ENCODE measurements at places on chromosomes 2 and 18.

- DNase-seq, result no peak
These were observed 270.3 kb upstream of the LINC00305 start for GRCh38 chr18:64419156-64419555.

DNA sequence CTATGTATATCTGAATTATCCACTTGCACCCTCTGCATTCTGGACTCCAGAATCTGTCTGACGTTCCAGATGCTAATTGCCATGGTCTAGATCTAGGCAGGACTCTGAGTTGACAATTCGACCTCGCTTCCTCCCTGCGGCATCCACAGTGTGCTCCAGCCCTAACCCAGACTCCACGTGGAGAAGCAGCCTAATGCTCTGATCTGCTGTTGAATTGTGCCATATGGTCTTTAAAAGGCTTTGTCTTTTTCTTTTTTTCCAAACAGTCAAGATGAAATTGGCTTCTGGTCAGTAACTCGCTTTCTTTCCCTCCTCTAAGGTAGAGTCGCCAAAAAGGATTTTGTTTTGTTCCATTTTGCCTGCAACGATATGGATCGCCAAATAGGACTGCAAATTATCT is 752.6 kb upstream of the ID2 start:
- DNase-seq, result no peak

GRCh38 chr2:121366040-121366439 is 81.0 kb upstream of the TFCP2L1 start:
- no peak for DNase-seq

- no peak for DNase-seq
These were observed 6.0 kb downstream of the NEMP2 start for GRCh38 chr2:190528521-190529001.

DNA sequence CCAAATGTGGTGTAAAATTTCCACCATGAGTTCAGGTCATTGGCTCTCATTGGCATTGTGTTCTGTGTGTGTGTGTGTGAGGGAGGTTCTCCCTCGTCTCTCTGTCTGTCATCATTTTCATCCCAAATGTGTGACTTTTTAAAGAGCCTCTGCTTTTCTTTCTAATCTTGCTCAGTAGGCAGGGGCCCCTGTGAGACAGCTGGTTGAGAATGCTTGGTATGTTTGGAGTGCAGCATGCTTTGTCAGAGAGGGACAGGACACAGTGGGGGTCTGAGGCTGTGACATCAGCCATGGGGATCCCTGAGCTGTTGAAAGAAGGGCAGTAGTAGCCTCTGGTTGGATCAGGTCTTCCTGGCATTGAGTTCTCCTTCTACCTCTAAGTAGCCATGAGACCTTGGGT is 10.6 kb downstream of the PTPRM start:
- DNase-seq, result no peak

DNA sequence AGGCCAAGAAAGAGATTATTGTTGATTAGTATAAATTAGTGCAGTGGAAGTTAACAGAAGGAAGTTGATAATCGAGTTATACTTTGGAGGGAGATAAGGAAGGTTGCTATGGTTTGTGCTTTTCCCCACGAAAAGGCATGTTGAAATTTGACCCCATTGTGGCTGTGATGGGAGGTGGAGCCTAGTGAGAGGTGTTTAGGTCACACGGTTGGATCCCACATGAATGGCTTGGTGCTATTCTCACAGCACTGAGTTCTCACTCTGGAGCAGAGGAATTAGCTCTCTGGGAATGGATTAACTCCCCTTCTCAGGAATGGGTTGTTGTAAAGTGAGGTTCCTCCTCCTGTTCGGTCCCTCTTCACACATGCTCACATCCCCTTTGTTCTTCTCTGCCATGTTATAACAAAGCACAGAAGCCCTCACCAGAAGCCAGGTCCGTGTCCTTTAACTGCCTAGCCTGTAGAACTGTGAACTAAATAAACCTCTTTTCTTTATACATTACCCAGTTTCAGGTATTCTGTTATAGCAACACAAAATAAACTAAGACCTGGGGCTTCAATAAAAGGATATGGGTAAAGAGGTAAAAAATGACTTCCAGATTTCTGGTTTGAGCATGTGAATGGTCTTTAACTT is 21.9 kb downstream of the PIGN start:
- DNase-seq, result no peak

DNA sequence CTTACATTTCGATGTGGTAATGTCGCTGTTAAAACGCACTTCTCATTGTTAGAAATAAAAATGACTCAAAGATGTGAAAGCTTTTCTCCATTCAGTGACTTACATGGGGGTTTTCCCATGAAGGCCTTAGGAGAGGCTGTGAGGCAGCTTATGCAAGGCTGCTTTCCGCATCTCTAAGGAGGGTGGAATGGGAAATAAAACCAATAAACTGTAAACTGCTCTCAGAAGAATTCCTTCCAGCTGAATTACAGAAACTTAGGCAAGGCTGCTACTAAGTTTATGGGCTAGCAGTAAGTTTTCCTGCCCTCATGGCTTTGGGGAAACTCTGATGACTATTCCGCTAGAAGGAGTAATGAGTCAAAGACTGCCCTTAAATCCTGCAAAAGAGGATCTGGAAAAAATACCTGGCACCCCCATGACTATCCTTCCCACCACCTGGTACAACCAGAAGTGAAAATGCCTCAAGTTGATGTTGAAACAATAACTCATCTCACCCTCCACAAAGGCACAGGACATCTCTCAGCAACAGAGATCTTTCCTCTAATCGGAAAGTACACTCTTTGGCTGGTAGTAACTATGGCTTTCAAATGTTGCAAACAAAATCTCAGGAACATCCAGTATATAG is 97.7 kb upstream of the SMAD7 start:
- no peak for DNase-seq

GRCh38 chr18:36759167-36759776 is 69.5 kb downstream of the TPGS2 start:
- no peak for DNase-seq

DNA sequence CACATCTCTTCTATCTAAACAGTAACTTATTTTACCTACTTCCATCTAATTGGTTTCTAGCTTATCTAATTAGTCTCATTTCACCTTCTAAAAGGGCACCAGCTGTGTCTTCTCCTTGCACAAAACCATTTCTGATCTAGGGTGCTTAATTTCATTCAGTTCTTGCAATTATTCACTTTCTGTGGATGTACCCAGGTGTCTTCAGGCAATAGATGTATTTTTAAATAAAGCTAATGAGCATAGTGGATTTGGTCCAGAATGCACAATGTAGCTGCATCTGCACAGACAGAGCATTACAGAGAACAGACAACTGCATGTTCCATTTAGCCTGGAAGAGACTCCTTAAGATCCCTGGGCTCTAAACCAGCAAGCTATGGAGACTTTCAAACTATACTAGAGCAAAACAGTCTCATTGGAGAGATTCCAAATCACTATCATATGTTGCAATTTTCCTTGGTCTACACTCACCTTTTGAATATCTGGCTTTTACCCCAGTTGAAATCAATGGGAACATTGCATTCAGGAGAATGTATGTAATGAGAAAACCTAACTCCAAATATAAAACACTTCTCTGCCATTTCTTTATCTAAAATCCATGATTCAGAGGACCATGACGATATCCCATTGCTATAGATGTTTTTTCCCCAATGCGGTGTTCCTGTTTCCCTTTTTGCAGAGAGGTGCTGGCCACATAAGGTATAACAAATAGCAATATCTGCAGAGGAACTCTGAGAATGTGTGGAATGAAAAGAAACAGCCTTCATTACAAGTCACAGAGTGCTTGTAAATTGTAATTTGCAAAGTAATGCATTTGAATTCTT is 3.5 kb upstream of the RFX8 start:
- DNase-seq, result no peak

GRCh38 chr2:214481204-214481603 is 70.3 kb downstream of the VWC2L start:
- no peak for DNase-seq

DNA sequence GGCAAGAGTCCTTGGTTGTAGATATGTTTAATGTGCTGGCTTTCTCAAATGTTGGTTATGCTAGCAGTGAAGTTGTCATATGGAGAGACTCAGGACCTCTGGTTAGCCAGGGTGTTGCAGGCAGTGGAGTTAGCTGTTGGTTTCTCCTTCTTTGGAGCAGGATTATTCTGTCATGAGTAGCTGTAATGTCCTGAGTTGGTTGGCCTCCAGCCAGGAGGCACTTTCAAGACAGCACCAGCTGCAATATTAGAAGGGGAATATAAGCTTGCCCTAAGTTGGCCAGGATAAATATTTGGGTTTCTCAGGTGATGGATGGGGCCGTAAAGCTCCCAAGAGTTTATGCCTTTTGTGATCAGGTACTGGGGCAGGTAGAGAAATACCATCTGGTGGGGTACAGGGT is 65.5 kb downstream of the MSTN start:
- DNase-seq, result no peak

DNA sequence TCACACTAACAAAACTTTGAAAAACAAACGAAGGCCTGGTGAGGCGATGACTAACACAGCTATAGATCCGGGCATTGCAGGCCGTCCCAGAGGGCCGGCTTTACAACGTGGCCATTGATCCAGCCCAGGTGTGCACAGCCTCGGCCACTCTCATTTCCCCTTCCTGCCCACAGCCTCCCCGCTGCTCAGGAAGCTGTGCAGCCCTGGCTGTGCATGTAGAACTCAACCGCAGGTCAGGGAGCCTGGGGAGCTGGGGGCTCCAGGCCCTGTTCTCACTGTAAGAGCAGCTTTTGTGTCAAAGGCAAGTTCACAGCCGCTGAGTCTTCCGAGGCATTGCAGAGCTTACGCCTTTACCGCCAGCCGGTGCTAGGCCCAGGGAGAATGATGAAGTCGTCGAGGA is 87.2 kb downstream of the LONRF2 start:
- DNase-seq, result no peak

DNA sequence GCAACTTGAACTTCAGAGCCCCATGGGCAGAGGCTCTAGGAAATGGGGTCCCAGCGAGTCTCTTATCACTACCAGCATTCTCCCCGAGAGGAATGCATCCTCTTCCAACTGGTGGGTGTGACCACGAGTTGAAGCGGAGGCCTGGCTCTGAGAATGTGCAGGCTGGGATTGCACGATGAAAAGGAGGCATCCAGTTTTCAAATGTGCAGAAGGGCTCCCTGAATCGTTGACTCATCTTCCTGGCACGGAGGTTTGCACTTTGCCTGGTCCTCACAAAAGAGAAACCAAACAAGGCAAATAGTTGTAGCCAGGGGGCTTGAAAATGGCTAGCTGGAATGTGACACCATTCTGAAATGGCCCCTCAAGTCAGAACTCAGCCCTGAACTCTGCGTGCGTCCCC is 216.7 kb downstream of the GLI2 start:
- no peak for DNase-seq

- DNase-seq, result no peak
These were observed 15.0 kb downstream of the CERS6 start for GRCh38 chr2:168471163-168471475.
